Stimulated activated naive CD8-positive, alpha-beta T cell treated with anti-CD3 and anti-CD28 coated beads, Interleukin-15, Interleukin-2, amounts not matched to agents 100 U/mL and 50 U/mL, for 24 hours (primary cell): ENCODE measurements at places on chromosomes 5 and 9.

DNA sequence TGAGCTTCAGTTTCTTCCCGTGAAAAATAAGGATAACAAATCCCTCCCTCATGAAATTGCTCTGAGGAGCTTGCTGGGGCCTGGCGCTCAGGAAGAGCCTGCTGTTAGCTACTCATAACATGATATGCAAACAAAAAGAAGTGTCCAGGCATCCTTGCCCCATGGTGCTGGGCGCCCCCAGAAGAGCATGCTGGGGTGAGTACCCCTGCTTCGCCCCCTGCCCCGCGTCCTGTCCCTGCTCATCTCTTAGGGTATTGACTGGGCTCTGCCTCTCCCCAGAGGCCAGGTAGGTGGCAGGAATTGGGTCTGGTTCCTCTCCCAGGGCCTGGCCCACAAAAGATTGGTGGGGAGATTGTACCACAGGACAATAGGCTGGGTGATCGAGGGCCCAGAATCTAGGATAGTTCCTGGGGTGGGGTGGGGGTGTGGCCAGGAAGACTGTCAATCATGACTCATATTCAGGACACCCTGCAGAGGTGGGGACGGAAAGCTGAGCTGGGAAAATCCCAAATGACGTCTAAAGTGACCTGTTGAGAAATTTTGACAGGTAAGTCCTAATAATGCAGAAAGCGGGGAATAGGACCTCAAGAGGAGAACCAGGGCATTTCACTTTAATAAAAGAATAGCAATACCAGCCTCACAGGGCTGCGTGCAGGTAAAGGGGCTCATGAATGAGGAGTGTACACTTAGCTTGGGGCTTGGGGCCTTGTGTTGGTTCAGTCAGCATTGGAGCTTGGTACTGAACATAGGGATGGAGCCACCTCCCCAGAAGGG is 8.9 kb downstream of the PITX1 start:
- no peak for DNase-seq

DNA sequence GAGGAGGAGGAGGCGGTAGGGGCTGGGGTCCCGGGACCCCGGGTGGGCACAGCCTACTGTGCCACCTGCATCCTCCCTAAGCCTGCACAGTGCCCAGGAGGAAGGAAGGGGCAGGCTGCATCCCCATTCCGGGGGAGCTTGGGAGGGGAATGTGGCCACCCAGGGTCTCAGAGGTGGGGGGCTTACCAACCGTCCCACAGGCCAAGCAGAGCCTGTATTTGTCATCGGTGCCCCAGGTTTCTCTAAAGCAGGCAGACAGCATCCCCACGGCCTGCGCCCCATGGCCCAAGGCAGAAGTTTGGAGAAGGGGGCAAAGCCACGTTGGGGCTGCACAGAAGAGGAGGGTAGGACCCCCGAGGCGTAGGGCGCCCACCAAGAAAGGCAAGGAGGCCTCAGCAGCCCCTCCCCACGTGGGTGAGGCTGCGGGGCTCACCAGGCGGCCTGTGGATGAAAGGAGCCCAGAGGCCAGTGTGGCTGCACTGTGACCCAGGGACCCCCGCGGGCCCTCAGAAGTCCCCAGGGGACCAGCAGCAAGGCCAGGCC is 507 bp upstream of the GPSM1 start:
- no peak for DNase-seq

- DNase-seq: no peak
Measured at GRCh38 chr9:135948446-135948845, 12.7 kb downstream of the UBAC1 start.

- no peak for DNase-seq
Measured at GRCh38 chr5:129074903-129075302, 19.6 kb upstream of the ISOC1 start.

- DNase-seq: no peak
Measured at GRCh38 chr5:6719417-6719816, 6.2 kb downstream of the TENT4A start.

GRCh38 chr5:15785531-15785981 is 285.6 kb downstream of the FBXL7 start:
- DNase-seq: no peak

- no peak for DNase-seq
Measured at GRCh38 chr9:14096258-14096922, 217.6 kb downstream of the NFIB start.

GRCh38 chr5:135985951-135986350 is 31.2 kb upstream of the LECT2 start:
- DNase-seq: no peak

- peak; percentile 59 for DNase-seq
Measured at GRCh38 chr9:114958021-114958843, 27.8 kb upstream of the TNFSF8 start.

DNA sequence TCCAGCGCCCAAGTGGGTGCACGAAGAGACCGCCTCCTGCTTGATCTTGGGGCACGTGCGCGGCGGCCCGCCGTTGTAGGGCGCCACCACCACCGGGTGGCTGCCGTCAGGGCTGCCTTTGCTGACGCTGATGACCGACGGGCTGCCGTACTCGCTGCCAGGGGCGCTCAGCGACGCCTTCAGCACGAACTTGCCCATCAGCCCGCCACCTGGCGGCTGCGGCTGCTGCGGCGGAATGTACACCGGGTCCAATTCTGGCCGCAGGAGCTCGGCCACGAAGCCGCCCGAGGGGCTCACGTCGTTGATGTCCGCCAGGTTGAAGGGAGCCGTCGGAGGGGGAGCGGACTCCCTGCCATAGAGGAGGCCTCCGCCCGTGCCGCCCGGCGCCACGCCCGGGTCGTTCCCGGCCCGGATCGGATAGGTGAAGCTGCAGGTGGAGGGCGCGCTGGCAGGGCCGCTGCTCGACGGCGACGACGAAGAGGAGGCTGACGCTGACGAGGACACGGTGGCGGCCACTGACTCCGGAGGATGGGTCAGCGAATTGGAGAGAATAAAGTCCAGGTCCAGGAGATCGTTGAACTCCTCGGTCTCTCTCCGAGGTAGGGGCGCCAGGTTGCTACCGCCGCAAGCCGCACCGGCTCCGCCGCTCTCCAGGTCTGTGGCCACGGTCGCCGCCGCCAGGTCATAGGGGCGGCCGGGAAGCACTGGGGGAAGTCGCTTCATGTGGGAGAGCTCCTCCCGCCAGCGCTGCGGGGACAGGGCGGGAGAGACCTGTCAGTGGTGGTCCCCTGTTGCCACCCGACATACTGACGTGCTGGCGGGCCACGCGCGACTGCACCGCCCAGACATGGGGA is 1.8 kb downstream of the KLF4 start:
- DNase-seq: peak; percentile 29

DNA sequence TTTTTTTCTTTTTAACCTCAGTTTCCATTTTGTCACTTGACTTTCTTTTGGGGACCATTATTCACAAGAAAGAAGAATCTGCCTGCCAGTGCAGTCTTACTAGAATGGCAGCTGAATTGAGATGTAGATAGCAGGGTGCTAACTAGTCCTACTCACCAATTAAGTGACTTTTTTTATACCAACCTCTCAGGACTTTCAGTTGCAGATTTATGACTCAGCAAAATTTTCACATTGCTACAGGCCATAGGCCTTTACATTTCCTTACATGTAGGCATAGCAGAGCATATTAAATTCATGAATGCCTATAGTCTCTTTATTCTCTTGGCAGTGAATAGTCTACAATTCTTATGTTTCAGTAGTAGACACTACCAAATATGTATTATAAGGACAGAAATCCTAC is 54.0 kb upstream of the FKTN start:
- DNase-seq: no peak

GRCh38 chr5:142722896-142723295 is 37.0 kb upstream of the FGF1 start:
- DNase-seq: no peak

- DNase-seq: peak; percentile 89
Measured at GRCh38 chr5:139746691-139747582, 48.7 kb upstream of the PSD2 start.

DNA sequence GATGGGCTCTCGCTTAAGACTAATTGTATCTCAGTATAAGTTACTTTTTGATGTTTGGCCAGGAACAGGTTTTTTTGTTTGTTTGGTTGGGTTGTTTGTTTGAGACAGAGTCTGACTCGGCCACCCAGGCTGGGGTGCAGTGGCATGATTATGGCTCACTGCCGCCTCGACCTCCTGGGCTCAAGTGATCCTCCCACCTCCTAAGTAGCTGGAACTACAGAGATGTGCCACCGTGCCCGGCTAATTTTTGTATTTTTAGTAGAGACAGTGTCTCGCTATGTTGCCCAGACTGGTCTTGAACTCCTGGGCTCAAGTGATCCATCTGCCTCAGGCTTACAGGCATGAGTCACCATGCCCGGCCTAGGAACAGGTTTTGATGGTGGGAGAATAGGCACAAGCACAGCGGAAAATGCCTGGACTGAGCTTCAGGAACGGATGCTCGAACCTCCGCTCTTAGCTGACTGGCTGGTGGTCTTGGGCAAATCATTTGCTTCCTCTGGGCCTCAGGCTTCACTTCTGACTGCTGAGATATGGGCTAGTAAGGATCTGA is 11.4 kb upstream of the SYNPO start:
- no peak for DNase-seq

DNA sequence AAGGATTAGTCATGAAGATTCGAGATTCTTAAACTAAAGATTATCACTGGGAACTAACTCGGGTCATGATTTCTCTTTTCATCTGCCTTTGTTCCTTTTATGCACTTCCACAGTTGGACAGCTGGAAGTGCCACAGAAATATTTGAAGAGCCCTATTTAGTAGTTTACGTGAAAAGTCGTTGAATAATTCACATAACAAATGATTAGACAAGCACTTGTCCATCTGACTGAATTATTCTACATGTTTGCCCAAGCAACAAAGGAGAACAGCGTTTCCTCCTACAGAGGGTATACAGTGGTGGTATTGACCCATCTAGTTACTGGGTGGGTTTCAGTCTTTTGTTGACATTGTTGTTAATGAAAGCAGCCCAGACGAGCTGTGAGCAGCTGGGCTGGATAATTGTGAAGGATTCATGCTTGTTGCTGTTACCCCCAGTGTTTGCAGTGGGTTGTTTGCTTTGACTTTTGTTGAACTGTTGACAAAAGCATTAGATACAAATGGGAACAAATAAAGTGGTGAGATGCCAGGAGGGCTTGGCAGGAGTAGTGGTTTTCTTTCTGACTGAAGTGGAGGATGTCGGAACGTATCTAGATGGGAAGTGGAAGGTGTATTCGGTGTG is 96.2 kb downstream of the TLE4 start:
- no peak for DNase-seq

DNA sequence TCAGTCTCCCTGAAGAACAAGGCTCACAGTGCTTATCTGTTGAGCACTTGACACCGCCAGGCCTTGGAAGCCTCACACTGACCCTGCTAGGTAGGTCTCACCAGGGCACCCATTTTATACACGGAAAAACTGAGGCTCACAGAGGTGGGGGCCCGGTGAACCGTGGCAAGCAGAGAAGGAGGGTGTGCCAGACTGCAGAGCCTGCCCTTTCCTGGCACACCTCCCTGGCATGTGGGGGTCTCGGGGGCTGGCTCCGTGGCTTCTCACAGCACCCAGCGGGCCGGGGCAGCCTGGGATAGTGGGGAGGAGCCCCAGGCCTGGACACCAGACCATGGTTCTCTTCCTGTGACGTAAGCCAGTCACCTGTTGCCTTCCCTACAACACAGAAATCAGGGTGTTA is 53.7 kb upstream of the IER5L start:
- no peak for DNase-seq

GRCh38 chr5:152649609-152650008 is 244.5 kb upstream of the NMUR2 start:
- no peak for DNase-seq

DNA sequence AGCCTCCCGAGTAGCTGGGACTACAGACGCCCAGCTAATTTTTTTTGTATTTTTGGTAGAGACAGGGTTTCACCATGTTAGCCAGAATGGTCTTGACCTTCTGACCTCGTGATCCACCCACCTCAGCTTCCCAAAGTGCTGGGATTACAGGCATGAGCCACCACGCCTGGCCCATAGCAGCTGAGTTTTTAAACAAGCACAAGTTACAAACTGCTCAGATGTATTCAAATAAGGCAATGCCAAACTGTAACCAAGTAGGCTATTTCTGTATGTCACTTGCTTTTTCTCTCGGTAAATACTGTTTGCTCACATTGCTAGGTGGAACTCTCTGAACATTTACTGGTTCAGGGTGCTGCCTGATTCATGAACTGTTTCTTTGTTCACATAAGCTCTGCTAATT is 799.3 kb upstream of the NUDT12 start:
- DNase-seq: no peak

- DNase-seq: no peak
Measured at GRCh38 chr9:113465599-113466140, 2.1 kb downstream of the RGS3 start.

- DNase-seq: no peak
Measured at GRCh38 chr5:67203701-67204074, 7.1 kb upstream of the CD180 start.

DNA sequence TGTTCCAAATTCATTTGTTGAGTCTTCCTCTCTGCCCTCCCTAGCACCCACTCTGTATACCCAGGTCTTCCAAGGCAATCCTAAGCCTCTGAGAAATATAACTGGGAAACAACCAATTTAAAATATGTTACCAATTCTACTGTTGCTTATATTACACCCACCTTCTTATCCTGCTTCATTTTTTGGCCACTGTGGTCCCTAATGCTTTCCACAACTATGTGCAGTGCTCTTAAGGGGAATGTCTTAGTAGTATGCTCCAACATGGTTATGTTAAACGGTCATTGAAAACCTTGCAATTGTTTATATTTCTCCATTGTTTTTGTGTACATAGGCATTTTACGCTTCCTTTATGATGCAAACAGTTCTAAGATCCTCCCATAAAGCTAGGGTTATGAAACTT is 273.1 kb upstream of the HAPLN1 start:
- DNase-seq: no peak

DNA sequence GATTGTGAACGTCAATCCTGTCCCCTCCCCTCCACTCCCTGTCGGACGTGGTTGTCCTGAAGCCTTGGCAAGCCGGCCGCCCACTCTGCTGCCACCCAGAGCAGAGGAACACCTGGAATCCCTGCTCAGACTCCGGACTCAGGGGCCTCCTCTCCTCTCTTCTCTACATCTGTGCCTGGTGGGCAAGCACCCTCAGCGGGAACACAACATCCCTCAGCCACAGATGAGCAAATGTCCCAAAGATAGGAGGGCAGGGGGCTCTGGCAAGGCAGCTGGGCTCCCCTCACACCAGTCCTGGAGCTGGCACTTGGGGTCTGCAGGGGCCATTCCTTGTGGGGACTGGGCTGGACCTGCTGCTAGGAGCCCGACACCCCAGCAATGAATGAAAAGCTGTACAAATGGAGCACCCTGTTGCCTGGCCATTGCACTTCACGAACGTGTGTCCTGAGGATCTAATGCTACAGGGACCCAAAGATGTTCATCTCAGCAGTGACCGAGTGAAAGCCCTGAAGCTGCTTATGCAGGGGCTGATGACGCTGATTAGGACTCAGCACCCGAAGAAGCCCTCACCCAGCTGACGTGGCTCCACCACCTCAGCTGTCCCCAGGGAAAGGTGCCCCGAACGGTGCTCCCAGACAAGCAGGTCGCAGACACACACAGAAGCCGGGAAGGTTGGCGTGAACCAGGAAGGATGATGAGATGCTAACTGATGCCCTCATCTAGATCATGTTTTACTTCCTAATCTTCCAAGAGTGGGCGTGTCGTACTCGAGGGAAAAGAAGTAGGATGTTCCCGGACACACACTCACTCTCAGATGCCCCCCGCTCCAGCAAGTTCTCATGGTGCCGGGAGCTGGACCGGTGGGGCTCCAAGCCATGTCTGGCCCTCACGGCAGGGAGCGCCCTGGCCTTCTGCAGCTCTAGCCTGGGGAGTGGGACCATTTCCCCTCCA is 177.0 kb upstream of the PPP1R26 start:
- no peak for DNase-seq
